ENCODE measurements at places on chromosomes 5 and 9.
A peak's percentile ranks its signal among the peaks of the same experiment; 100 is the strongest.

DNA sequence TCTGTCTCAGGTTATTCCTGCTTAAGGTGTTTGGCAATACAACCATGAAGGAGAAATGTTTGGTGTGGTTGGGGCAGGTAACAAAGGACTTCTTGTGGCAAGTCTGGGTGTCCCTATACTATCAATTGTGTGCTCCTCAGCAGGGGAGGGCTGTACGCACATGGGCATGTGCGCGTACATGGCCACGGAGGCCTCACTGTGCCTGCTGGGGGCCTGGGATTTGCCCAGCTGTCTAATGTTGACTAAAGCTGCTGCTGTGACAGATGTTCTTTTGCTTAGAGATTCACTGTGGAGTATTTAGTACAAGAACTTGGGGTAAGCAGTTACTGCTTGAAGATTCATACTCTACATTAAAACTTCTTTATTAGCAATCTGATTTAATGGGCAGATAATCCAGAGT, 97.5 kb downstream of the HSPA4 start:
- DNase-seq: no peak
- peaks cover 10% of the 10 kb centered on the region for H3K4me1 ChIP-seq

GRCh38 chr5:168426007-168426863, 60.0 kb upstream of the RARS1 start:
- peak overlapping the region; percentile 57 for H3K27ac ChIP-seq
- no peaks in the 10 kb centered on the region for H3K4me1 ChIP-seq
- DNase-seq: no peak
- peaks cover 2% of the 10 kb centered on the region for H3K36me3 ChIP-seq

- H3K27me3 ChIP-seq: peaks cover 36% of the 10 kb centered on the region
- peaks cover 3% of the 10 kb centered on the region for H3K4me1 ChIP-seq
- H3K27ac ChIP-seq: no peak overlapping the region
- no peak overlapping the region for H3K4me3 ChIP-seq
Observed at GRCh38 chr9:101601904-101602765, 7.4 kb upstream of the PPP3R2 start.

DNA sequence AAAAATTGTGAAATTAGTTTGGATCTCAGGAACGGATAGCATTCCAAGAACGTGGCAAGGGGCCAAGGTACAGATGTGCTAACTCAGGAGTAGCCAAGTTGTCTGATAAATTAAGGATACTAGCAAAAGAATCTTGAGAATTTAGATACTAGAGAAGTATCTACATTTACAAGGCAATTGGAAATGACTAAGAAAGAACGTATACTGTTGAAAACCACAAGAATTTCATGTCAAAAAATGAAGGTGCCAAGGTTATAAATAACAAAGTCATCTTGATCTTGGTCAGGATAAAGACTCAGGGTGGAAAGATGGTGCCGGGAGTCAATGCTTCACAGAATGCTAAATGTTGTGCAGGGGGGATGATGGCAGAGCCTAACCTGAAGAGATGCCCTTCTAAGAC, 19.2 kb downstream of the CAPSL start:
- DNase-seq: no peak
- H3K36me3 ChIP-seq: no peaks in the 10 kb centered on the region
- H3K27ac ChIP-seq: no peak overlapping the region
- H3K4me1 ChIP-seq: no peaks in the 10 kb centered on the region

GRCh38 chr9:93306579-93307091, 122.7 kb downstream of the WNK2 start:
- DNase-seq: no peak
- H3K4me1 ChIP-seq: no peaks in the 10 kb centered on the region
- H3K36me3 ChIP-seq: no peaks in the 10 kb centered on the region
- no peak overlapping the region for H3K4me3 ChIP-seq

GRCh38 chr5:112475747-112476365, 56.8 kb upstream of the EPB41L4A start:
- H3K27me3 ChIP-seq: no peaks in the 10 kb centered on the region
- no peaks in the 10 kb centered on the region for H3K36me3 ChIP-seq
- peak overlapping the region; percentile 14 for H3K4me3 ChIP-seq

DNA sequence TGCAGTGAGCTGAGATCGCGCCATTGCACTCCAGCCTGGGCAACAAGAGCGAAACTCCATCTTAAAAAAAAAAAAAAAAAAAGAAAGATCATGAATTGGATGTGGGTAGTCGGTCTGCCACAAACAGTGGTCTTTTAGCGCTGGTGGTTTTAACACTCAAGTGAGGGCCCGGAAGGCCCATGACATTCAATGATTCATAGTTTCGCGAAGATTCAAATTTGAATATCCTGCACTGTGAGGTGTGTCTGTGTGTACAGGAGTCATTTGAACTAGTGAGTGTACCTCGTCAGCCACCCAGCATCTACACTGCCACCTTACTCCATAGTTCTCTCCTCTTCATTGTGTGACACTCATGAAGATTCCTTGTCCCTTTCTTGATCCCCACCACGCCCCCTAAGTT, 41.3 kb downstream of the CFAP77 start:
- H3K36me3 ChIP-seq: no peaks in the 10 kb centered on the region
- H3K27me3 ChIP-seq: peaks cover 14% of the 10 kb centered on the region
- DNase-seq: no peak
- H3K27ac ChIP-seq: peak overlapping the region; percentile 50
- peaks cover 3% of the 10 kb centered on the region for H3K4me1 ChIP-seq
- H3K4me3 ChIP-seq: no peak overlapping the region

DNA sequence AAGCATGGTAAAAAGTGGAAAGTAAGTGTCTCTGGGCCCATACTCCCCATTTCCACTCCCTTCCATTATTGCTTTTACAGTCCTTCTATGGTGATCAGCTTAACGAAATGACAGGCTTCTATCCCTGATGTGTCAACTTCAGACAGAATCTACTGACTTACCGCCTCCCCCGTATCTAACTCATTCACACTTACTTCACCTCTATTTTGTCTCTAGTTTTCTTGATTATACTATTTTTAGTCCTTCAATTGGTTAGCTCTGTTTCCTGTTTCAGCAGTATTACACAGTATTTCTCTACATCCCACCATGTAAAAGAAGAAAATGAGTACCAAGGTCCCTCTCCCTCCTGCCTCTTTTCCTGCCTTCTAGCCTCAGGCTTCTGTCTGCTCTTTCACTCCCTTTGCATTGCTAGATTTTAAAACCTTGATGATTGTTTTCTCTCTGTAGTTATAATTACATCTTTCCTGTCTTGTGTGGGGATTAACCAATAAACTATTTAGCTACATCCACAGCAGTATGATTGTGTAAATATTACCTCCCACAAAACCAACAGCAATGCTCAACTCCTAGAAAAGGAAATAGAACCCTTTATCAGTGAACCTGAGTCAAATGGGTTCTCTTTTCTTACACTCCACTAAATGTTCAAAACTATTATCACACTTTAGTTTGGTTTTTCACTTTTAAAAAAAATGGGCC, 53.4 kb downstream of the GNAQ start:
- no peak overlapping the region for H3K4me3 ChIP-seq
- H3K4me1 ChIP-seq: peaks cover 59% of the 10 kb centered on the region
- no peaks in the 10 kb centered on the region for H3K36me3 ChIP-seq
- H3K27me3 ChIP-seq: no peaks in the 10 kb centered on the region
- DNase-seq: no peak

GRCh38 chr5:58211441-58211840, 248.4 kb downstream of the PLK2 start:
- no peak for DNase-seq
- no peaks in the 10 kb centered on the region for H3K36me3 ChIP-seq

DNA sequence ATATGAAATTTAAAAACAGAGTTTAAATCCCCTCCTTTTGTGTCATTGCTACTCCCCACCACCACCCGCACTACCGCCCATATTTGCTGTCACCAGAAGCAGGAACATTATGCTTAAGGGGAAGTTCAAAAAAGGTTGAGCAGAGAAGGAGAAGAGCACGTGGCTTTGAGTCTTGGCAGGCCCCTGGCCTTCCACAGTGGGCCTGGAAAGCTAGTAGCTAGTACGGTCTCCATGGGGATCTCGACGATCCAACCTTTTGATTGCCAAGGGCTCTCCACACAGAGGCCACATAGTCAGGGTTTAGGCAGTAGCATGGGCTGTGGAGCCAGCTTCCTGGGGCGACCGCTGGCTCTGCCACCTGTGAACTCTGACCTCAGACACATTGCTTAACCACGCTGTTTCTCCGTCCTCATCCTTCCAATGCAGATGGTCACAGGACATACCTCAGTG, 90.1 kb downstream of the GOLPH3 start:
- H3K27me3 ChIP-seq: no peaks in the 10 kb centered on the region
- no peak overlapping the region for H3K27ac ChIP-seq
- no peak overlapping the region for H3K4me3 ChIP-seq
- DNase-seq: no peak

GRCh38 chr5:45335978-45336377, 360.2 kb downstream of the HCN1 start:
- H3K27me3 ChIP-seq: no peaks in the 10 kb centered on the region
- no peak overlapping the region for H3K4me3 ChIP-seq
- no peaks in the 10 kb centered on the region for H3K36me3 ChIP-seq
- no peak for DNase-seq
- H3K4me1 ChIP-seq: no peaks in the 10 kb centered on the region

DNA sequence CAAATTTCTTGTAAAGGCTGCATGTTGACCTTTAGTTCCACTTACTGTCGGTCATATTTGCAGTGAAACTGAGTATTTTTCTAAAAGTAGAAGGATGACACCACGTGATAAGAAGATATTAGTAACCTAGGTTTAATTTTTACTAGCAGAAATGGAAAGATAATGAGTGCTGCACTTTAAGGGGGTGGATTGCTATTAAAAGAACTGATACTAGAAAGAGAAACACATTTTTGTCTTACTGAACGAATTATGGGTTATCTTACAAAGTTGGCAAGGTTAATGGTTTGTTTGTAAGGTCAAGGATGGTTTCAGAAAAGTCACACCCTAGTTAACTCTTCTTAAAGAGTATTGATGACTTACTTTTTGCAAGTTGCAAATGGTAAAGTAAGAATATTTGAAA, 2.4 kb downstream of the MACIR start:
- no peaks in the 10 kb centered on the region for H3K27me3 ChIP-seq
- no peak for DNase-seq
- no peaks in the 10 kb centered on the region for H3K36me3 ChIP-seq

DNA sequence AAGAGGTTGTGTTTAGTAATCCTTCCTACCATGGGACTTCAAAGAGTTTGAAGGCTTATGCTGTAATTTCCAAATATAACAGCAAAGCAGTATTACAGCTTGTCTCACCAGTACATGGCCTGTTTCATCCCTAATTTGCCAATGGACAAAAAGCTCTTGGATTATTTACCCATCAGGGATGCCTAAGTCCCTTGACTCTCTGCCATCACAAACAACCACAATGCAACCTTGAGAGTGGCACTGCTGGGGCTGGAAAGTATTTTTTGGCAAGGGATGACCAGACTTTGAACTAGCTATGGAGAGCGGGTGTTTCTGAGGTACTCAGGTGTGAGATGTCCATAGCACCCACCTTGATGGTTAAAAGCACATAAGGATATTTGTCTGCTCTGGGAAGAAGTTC, 9.1 kb downstream of the MAMDC2 start:
- peaks cover 26% of the 10 kb centered on the region for H3K27me3 ChIP-seq
- H3K4me3 ChIP-seq: no peak overlapping the region

DNA sequence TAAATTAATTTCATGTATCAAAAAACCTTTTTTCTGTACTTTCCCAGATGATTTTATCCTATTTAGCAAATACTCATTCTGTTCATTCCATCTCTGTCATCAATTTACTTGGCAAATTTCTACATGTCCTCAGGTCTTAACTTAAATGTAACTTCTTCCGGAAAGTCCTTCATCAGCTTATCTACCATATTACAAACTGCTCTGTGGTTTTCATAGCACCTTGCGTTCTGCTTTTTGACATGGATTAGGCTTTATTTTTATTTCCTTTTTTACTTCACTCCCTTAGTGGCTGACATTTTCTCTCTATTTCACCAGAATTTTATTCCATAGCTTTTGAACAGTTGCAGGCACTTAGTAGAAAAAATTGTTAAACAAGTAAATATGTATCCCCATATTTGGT, 1040.8 kb downstream of the TAF11L14 start:
- H3K4me1 ChIP-seq: no peaks in the 10 kb centered on the region
- peaks cover 2% of the 10 kb centered on the region for H3K36me3 ChIP-seq
- H3K27ac ChIP-seq: no peak overlapping the region
- DNase-seq: no peak
- no peak overlapping the region for H3K4me3 ChIP-seq

- H3K36me3 ChIP-seq: no peaks in the 10 kb centered on the region
- peak overlapping the region; percentile 64 for H3K27ac ChIP-seq
- H3K4me1 ChIP-seq: no peaks in the 10 kb centered on the region
Observed at GRCh38 chr9:2210201-2210600, 195.1 kb downstream of the SMARCA2 start.

DNA sequence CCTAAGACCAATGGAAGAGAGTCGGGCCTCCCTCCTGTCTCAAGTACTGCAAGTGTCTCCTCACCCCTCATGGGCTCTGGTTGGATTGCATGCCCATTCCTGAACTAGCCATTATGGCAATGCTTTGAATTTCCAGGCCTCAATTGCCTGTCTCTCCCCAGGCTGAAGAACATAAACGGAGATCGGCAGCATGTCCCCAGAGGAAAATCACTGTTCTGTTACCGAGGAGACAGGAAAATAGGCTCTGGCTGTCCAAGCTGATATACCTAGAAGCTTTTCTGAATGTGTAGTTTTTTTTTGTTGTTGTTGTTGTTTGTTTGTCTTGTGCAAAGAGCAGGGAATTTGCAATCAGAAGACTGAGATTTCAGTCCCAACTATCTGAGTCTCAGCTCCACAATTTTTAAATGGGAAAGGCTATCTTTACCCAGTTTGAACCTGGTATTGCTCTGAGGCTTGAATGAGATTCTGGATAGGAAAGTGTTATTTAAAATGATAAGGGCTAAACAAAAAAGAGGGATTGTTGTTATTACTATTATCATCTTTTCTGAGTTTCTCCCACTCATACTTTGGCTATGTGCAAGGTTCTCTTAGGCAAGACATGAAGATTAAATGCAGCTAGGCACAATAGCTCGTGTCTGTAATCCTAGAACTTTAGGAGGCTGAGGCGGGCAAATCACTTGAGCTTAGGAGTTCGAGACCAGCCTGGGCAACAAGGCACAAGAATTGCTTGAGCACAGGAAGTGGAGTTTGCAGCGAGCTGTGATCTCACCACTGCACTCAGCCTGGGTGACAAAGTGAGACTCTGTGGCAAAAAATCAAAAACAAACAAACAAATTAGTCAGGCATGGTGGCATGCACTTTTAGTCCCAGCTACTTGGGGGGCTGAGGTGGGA, 77.2 kb upstream of the KLF9 start:
- no peaks in the 10 kb centered on the region for H3K27me3 ChIP-seq
- DNase-seq: no peak
- H3K4me1 ChIP-seq: no peaks in the 10 kb centered on the region
- no peaks in the 10 kb centered on the region for H3K36me3 ChIP-seq

- no peak for DNase-seq
- no peaks in the 10 kb centered on the region for H3K36me3 ChIP-seq
- H3K27ac ChIP-seq: no peak overlapping the region
Observed at GRCh38 chr5:42851481-42851880, 39.8 kb upstream of the SELENOP start.

GRCh38 chr9:3846573-3846972, 320.8 kb upstream of the RFX3 start:
- no peak for DNase-seq
- peaks cover 33% of the 10 kb centered on the region for H3K4me1 ChIP-seq
- no peak overlapping the region for H3K4me3 ChIP-seq
- no peaks in the 10 kb centered on the region for H3K36me3 ChIP-seq
- no peak overlapping the region for H3K27ac ChIP-seq

- no peak for DNase-seq
- H3K4me1 ChIP-seq: peaks cover 28% of the 10 kb centered on the region
- H3K4me3 ChIP-seq: no peak overlapping the region
- H3K36me3 ChIP-seq: no peaks in the 10 kb centered on the region
- H3K27ac ChIP-seq: no peak overlapping the region
- no peaks in the 10 kb centered on the region for H3K27me3 ChIP-seq
Observed at GRCh38 chr5:56605231-56605630, 210.1 kb upstream of the MAP3K1 start.

All from neural crest cell (in vitro differentiated cells).